ENCODE measurements at places on chromosomes 12 and 14. TPM values are rescaled to one million over a fixed set of nuclear protein-coding genes. Genes with fewer than 3 reads are reported as not detected.

- H3K4me3 ChIP-seq, result no peak overlapping the region
- H3K27ac ChIP-seq, result no peak overlapping the region
- H3K4me1 ChIP-seq, result no peaks in the 10 kb centered on the region
- DNase-seq, result no peak
- H3K36me3 ChIP-seq, result no peaks in the 10 kb centered on the region
- H3K27me3 ChIP-seq, result peaks cover 2% of the 10 kb centered on the region
Measured at GRCh38 chr14:98103705-98104104, 1168.3 kb downstream of the BCL11B start.

GRCh38 chr14:40122968-40123648, 690.9 kb upstream of the FBXO33 start:
- no peak overlapping the region for H3K4me3 ChIP-seq
- H3K36me3 ChIP-seq, result no peaks in the 10 kb centered on the region
- H3K27me3 ChIP-seq, result no peaks in the 10 kb centered on the region

DNA sequence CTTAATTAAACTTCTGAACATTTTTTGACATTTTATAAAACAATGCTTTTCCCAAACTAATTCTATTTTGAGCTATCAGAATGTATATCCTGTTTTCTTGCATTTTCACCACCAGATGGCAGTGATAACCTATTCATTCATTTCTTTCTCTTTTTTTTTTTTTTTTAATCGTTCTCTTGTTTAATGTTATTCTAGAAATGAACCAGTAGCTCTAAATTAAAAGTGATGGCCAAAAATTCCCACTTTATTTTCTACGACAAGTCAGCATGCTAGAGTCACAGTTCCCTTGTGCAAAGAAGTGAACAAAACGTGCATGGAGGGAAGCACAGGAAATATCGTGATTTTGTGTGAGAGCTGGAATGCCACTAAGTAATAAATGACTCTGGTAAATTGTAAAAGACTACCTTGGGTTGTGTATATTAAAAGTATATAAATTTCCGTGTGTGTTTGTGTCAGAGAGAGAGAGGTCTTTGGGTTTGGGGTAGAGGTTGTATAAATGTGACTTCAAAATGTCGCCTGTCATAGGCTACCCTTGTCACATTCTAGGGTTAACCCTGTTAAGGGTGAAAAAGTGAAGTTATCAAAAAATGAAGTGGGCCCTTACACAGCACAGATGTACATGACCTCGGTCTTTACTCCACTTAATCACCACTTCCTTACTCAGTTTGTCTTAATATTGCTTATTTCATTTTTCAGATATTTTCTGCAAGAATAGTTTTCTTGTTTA, 40.4 kb upstream of the LDHB start:
- H3K27ac ChIP-seq, result no peak overlapping the region
- no peak for DNase-seq
- H3K36me3 ChIP-seq, result no peaks in the 10 kb centered on the region
- H3K4me3 ChIP-seq, result no peak overlapping the region

DNA sequence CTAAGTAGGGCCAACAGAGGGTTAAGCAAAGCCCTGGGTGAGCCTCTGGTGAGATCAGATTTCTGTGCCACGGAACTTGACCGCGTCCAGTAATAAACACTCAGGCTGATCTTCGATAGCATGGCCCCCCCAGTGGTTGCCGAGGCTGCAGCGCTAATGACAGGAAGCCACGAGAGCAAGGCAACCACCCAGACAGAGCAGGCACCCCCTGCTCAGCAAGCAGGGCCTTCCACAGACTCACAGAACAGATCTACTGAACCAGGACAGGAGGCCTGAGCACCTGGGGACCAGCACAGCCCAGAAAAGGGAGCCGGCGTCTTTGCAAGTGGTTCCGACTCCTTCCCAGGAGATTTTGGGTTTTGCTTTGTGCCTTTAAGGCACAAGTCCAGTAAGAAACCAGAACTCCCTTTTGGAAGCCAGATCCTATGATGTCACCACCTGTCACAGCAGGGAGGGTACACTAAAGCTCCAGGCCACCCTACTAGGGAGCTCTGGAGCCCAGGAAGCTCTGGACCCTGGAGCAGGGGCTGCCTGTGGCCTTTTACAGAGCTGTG, 42.3 kb downstream of the BCL11B start:
- H3K4me1 ChIP-seq, result peaks cover 4% of the 10 kb centered on the region
- no peaks in the 10 kb centered on the region for H3K36me3 ChIP-seq
- DNase-seq, result no peak

Gene MAP3K9
- 8.6 TPM for total RNA-seq

Gene C12orf75
- total RNA-seq, result 24.0 TPM

- H3K4me3 ChIP-seq, result no peak overlapping the region
- H3K27me3 ChIP-seq, result no peaks in the 10 kb centered on the region
- no peak for DNase-seq
- H3K4me1 ChIP-seq, result no peaks in the 10 kb centered on the region
- H3K27ac ChIP-seq, result no peak overlapping the region
Measured at GRCh38 chr14:44720707-44721106, 213.6 kb upstream of the FSCB start.

- DNase-seq, result no peak
- no peak overlapping the region for H3K4me3 ChIP-seq
- H3K27ac ChIP-seq, result no peak overlapping the region
- no peaks in the 10 kb centered on the region for H3K36me3 ChIP-seq
- peaks cover 43% of the 10 kb centered on the region for H3K4me1 ChIP-seq
- H3K27me3 ChIP-seq, result peaks cover 30% of the 10 kb centered on the region
Measured at GRCh38 chr12:114670291-114670980, 13.5 kb downstream of the TBX3 start.

DNA sequence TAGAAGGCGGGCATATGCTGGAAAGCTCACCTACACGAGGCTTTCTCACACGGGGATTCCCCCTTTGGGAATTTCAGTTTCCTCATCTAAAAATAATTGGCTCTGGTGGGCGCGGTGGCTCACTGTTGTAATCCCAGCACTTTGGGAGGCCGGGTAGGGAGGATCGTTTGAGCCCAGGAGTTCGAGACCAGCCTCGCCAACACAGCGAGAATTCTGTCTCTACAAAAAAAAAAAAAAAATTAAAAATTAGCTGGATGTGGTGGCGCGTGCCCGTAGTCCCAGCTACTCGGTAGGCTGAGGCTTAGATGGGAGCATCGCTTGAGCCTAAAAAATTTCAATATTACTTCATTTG, 400 bp upstream of the NDUFA12 start:
- peaks cover 2% of the 10 kb centered on the region for H3K27me3 ChIP-seq
- no peak for DNase-seq
- H3K4me3 ChIP-seq, result peak overlapping the region; percentile 96
- peaks cover 3% of the 10 kb centered on the region for H3K36me3 ChIP-seq
- peaks cover 18% of the 10 kb centered on the region for H3K4me1 ChIP-seq

- peak; percentile 41 for DNase-seq
- H3K27ac ChIP-seq, result no peak overlapping the region
- H3K4me3 ChIP-seq, result peak overlapping the region; percentile 87
- peaks cover 7% of the 10 kb centered on the region for H3K27me3 ChIP-seq
Measured at GRCh38 chr14:70808416-70809224, 693 bp downstream of the MAP3K9 start.

Gene SDR9C7
- total RNA-seq, result not detected

Gene ARHGEF40
- 12.5 TPM for total RNA-seq

- no peak overlapping the region for H3K27ac ChIP-seq
- no peak for DNase-seq
- H3K4me1 ChIP-seq, result no peaks in the 10 kb centered on the region
- H3K36me3 ChIP-seq, result peaks cover 3% of the 10 kb centered on the region
Measured at GRCh38 chr12:115374480-115375185, 690.7 kb upstream of the TBX3 start.

GRCh38 chr14:25079311-25079710, 29.4 kb upstream of the STXBP6 start:
- no peak overlapping the region for H3K27ac ChIP-seq
- H3K4me1 ChIP-seq, result no peaks in the 10 kb centered on the region
- no peak overlapping the region for H3K4me3 ChIP-seq
- no peak for DNase-seq
- no peaks in the 10 kb centered on the region for H3K27me3 ChIP-seq
- no peaks in the 10 kb centered on the region for H3K36me3 ChIP-seq

Gene FKBP11
- total RNA-seq, result 16.0 TPM

Gene DDHD1
- total RNA-seq, result 4.1 TPM

Gene ADAMTS20
- 0.15 TPM for total RNA-seq

All from endothelial cell (in vitro differentiated cells).